Caki2 (cell line): ENCODE measurements at places on chromosomes 3 and 15. TPM values are rescaled to one million over a fixed set of nuclear protein-coding genes. Genes with fewer than 3 reads are reported as not detected.

PP2D1 gene
- not detected in 2 replicates for total RNA-seq

DNA sequence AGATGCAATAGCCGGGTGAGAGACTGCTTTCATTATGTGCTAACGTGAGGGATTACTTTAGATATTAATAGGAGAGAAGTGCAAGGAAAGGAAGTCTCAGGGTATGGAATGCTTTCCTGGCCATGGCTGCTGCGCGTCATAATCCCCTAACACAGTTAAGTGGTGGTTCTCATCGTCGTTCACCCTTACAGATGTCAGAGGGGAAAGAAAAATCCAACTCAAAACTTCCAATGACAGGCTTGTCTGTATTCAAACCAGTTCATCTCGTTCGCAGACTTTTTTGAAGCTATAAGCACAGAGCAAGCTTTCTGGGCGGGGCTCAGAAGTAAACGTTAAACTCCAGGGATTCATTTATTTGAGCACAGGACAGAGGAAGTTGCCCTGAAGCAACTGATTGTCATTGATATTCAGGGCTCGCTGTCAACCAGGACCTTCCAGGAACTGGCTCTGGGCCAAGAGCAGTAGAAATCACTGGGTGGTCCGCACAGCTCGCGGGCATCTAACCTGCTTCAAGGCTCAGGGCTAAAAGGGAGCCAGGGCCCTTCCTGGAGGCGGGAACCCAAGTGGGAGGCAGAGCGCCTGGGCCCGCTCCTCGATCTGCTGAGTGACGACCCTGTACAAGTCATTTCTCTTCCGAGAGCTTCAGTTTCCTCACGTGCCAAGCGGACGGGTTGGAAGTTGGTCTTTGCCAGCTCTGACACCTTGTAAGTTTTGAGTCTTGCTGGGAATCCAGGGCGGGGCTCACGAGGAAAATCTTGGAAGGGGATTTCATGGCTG lies 1.1 kb upstream of the LPP start:
- DNase-seq, result no peak

GRCh38 chr3:79018671-79019136 lies 749.1 kb downstream of the ROBO1 start:
- DNase-seq, result peak; percentile 53

DNA sequence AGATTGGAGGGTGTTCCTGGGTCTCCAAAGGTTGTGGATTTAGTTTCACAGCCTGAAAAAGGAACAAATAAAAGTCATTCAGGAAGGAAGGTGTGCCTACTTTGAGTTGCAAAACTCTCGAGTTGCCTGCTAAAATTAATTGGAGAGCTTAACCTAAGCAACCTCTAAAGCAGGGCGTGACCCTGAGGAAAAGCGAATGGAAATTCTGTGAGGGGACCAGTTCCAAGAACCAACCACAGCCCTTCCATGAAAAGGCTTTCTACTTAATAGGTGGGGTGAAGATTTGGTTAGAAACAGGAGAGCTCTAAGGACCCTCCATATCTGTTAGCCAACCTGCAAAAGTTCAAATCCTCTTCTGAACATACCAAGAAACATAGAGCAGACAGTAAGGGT lies 1.5 kb downstream of the CD80 start:
- no peak for DNase-seq

GRCh38 chr3:196965112-196965803 lies 3.4 kb downstream of the PIGZ start:
- no peak for DNase-seq
